ENCODE measurements at places on chromosomes 6 and 20.

- DNase-seq, result no peak
- no peak overlapping the region for H3K27ac ChIP-seq
- no peaks in the 10 kb centered on the region for H3K36me3 ChIP-seq
- H3K27me3 ChIP-seq, result no peaks in the 10 kb centered on the region
- H3K4me1 ChIP-seq, result no peaks in the 10 kb centered on the region
These were observed 47.2 kb upstream of the NCOA3 start for GRCh38 chr20:47454298-47455132.

GRCh38 chr20:62925420-62926228 lies 681 bp downstream of the DIDO1 start:
- DNase-seq, result no peak
- H3K4me1 ChIP-seq, result peaks cover 54% of the 10 kb centered on the region
- no peaks in the 10 kb centered on the region for H3K27me3 ChIP-seq

- peaks cover 5% of the 10 kb centered on the region for H3K4me1 ChIP-seq
- H3K27ac ChIP-seq, result peak overlapping the region; percentile 87
- DNase-seq, result no peak
- H3K27me3 ChIP-seq, result no peaks in the 10 kb centered on the region
These were observed 85.4 kb downstream of the PLCG1 start for GRCh38 chr20:41222703-41223102.

DNA sequence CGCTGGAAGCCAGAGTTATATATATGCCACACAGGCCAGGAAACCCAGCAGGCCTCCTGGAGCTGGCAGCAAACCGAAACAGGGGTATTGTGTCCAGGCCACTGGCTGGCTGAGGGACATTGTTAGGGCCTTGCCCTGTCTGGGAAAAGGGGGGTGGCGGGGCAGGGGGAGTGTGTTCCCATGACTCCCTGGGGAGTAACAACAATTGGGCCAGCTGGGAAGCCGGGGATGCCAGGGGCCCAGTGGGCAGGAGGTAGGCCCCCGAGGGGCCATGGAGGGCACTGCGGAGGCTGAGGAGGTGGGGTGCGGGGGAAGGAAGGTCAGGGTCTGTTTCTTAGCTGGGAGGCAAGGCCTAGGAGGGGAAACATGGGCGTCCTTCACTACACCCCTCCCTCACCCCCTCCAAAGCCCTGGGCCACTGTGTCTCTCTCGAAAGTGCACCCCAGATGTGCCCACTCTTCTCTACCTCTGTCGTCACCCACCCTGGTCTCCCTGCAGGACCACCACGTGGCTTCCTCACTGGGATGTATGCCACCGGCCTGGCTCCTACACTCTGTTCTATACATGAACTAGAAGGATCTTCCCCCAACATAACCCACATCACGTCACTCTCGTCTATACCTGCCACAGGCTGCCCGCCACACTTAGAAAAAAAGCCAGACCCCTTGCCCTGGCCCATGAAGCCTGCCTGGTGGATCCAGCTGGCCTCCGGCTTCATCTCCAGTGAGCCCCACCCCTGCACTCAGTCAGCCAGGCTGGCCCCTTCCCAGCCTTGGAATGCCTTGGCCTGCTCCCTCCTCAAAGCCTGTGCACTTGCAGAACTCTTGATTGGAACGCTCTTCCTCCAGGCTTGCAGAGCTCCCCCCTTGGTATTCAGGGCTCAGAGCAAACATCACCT lies 7.8 kb upstream of the E2F1 start:
- peak; percentile 80 for DNase-seq
- no peaks in the 10 kb centered on the region for H3K27me3 ChIP-seq
- H3K4me3 ChIP-seq, result no peak overlapping the region
- H3K4me1 ChIP-seq, result peaks cover 19% of the 10 kb centered on the region

GRCh38 chr6:138592749-138593123 lies 93.4 kb upstream of the NHSL1 start:
- DNase-seq, result no peak
- peaks cover 20% of the 10 kb centered on the region for H3K4me1 ChIP-seq
- no peaks in the 10 kb centered on the region for H3K27me3 ChIP-seq
- H3K27ac ChIP-seq, result no peak overlapping the region

GRCh38 chr20:59414936-59415623 lies 114.7 kb downstream of the EDN3 start:
- peaks cover 2% of the 10 kb centered on the region for H3K27me3 ChIP-seq
- no peaks in the 10 kb centered on the region for H3K4me1 ChIP-seq
- no peak overlapping the region for H3K4me3 ChIP-seq
- no peak for DNase-seq
- no peak overlapping the region for H3K27ac ChIP-seq

GRCh38 chr6:149862922-149863697 lies 1.0 kb downstream of the LRP11 start:
- peak overlapping the region; percentile 86 for H3K27ac ChIP-seq
- H3K27me3 ChIP-seq, result no peaks in the 10 kb centered on the region
- H3K4me3 ChIP-seq, result peak overlapping the region; percentile 49
- H3K36me3 ChIP-seq, result peaks cover 4% of the 10 kb centered on the region

DNA sequence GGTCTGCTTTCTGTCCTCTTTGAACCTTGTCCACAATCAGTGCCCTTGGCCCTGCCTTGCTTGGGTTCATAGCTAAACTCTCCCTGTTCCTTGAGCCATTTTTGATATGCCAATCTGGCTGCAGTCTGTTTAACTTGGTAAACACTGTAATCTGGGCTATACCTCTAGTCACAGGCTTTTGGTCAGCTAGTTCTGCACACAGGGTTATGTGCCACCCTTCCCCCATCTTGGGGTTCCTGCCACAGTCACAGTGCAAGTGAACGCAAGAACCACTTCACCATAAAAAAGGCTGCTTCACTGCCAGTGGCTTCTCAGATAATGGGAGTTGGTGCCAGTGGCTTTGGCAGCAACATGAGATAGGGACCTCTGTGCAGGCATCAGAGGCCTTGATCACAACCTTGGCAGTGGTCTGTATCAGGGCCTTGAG lies 10.9 kb upstream of the ATRN start:
- H3K4me1 ChIP-seq, result peaks cover 10% of the 10 kb centered on the region
- no peak overlapping the region for H3K27ac ChIP-seq
- no peak overlapping the region for H3K4me3 ChIP-seq
- DNase-seq, result no peak

DNA sequence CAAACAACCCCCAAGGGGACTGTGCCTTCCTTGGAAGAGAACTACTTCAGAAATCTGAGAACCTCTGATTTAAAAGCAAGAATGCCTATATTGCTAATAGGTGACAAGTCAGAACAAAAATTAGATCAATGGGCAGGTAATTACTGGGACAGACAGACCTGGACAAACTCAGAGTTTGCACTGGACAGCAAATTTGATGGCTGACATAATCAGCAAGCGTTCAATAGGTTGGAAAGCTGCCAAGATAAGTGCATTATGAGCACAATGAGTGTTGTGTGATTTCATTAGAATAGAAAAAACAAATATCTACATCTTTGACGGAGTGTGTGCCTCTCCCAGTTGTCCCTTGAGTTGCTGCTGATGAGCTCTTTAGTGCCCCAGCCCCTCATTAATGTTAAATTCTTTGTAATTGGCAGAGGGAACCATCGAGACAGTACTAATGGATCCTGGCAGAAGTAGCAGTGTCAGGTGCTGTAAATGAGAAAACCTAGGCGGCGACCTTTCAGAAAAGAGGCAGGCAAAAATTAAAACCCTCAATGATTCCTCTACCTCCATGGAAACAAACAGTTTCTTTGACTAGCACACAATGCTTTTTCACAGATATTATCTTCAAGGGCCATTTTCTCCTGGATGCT lies 116.5 kb upstream of the COL21A1 start:
- H3K27me3 ChIP-seq, result no peaks in the 10 kb centered on the region
- no peak for DNase-seq
- H3K4me1 ChIP-seq, result no peaks in the 10 kb centered on the region
- no peaks in the 10 kb centered on the region for H3K36me3 ChIP-seq
- H3K27ac ChIP-seq, result no peak overlapping the region
